ENCODE measurements at places on chromosomes 5 and 9.

DNA sequence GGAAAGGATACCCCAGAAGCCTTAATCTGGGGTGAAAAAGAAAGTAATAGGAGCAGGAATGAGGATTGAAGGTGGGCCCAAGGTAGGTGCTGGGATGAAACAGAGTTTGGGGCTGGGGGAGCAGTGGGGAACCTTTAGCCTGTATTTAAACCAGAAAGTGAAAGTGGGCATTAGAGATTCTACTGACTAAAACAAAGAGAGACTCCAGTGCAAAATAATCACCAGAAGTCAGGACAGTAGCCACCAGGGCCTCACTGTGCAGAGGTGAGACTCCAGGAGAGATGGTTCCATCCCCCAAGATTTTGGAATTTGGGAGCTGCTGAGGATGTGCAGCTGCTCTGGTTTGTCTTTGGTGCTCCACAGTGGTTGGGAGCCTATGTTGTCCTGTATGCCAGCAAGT, 13.1 kb downstream of the DNAJB5 start:
- DNase-seq, result no peak

GRCh38 chr5:1467341-1468246, 22.4 kb upstream of the SLC6A3 start:
- DNase-seq, result no peak

GRCh38 chr5:73093943-73094342, 26.4 kb upstream of the TMEM171 start:
- DNase-seq, result peak; percentile 27

DNA sequence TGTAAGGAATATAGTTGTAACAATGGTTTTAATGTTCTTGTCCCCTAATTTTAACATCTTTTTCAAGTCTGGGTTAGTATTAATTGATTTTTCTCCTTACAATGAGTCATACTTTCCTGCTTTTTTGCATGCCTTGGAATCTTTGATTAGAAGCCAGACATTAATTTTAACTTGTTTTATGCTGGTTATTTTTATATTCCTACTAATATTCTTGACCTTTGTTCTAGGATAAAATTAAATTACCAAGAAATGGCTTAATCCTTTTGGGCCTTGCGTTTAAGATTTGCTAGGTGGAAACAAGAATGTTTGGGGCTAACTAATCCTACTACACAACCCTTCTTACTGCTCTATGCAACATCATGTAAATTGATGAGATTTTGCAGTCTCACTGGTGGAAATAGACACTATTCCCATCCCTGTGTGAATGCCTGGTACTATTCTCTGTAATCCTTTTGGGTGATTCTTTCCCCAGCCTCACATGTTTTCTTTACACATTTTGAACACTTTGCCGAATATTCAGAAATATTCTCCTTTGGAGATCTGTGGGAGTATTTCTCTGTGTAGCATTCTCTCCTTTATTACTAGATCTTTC, 47.2 kb downstream of the ZCCHC7 start:
- no peak for DNase-seq

- DNase-seq, result peak; percentile 54
Observed at GRCh38 chr5:36177715-36178523, 26.0 kb downstream of the SKP2 start.

GRCh38 chr5:14968796-14969195, 97.2 kb upstream of the ANKH start:
- DNase-seq, result no peak

- DNase-seq, result peak; percentile 29
Observed at GRCh38 chr5:170307575-170308465, 10.2 kb upstream of the LCP2 start.

DNA sequence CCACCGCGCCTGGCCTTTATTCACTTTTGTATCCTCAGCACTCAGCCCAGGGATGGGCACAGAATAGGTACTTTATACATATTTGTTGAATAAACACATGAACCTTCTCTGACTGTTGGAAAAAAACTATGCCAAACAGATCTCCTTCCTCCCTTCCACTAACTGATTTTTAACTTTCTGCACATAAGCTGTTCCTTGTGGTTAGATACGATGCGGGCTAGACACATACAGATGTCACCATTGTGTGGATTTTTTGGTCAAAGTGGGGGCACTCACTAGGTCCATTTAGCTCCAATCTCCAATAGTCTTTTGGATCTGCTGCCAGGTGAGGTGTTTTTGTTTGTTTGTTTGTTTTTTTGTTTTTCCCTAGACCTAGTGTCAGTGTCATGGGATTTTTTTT, 5.1 kb downstream of the TEX48 start:
- DNase-seq, result no peak

- DNase-seq, result no peak
Observed at GRCh38 chr5:74201334-74202081, 439.0 kb downstream of the ENC1 start.

DNA sequence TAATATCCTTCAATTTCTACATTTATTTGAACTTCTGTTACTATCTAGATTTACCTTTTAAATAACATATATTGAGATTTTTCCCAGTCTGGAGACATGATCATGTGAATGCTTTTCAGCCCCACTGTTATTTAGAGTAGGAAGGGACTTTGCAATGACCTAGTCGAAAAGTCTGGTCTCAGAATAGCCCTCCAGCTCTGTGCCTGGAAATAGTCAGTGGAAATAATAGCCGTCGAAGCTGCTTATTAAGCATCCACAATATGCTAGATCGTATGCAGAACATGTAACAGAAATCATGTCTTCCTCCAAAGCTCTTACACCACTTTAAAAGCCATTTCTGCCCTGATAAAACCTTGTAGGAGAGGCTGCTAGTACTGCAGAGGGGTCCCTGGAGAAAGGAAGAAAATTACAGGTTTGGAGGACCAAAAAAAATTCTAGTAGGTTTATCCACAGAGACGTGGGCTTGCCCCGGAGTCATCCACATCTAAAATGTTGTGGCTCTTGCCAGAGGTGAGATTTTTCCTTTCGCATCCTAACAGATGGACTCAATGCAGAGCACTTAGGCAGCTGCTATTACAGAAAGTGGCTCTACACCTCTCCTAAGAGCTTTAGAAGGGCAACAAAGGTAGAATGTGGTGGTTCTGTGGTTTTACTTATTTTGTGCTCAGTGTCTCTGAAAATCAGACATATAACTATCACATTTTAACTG, 2.5 kb upstream of the FGF1 start:
- DNase-seq, result no peak

DNA sequence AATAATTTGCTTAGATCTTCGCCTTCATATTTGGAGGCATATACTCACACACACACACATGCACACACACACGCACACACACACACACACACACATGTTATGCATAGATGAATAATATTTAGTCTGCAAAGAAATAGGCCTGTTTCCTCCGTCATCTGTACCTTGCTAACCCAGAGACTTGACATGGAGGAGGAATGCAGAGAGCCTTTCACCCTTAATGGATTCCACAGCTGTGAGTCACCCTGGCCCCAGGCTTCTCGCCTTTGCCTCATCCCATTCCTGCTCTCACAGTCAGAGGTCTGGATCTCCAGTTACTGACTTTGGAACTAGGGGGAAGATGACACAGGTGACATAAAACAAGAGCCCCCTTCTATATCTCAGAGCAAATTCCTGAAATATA, 29.7 kb downstream of the ZNF462 start:
- DNase-seq, result peak; percentile 97

GRCh38 chr9:4717815-4718214, 23.2 kb downstream of the AK3 start:
- DNase-seq, result no peak

DNA sequence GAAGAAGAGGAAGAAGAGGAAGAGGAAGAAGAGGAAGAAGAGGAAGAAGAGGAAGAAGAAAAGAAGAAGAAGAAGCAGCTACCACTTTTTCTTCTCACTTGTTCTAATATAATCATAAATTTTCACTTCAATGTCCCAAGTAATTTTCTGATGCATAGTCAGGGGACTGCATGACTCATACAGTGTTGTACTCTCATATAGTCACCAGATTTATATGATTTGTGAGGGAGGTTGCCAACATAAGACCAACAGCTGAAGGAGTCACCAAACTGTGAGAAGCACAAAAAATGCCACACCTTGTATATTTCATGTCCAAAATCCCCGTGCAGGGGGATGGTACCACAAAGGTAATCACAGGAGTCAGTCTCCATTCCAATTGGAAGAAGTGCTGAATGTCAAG, 32.7 kb upstream of the DMRTA1 start:
- no peak for DNase-seq

DNA sequence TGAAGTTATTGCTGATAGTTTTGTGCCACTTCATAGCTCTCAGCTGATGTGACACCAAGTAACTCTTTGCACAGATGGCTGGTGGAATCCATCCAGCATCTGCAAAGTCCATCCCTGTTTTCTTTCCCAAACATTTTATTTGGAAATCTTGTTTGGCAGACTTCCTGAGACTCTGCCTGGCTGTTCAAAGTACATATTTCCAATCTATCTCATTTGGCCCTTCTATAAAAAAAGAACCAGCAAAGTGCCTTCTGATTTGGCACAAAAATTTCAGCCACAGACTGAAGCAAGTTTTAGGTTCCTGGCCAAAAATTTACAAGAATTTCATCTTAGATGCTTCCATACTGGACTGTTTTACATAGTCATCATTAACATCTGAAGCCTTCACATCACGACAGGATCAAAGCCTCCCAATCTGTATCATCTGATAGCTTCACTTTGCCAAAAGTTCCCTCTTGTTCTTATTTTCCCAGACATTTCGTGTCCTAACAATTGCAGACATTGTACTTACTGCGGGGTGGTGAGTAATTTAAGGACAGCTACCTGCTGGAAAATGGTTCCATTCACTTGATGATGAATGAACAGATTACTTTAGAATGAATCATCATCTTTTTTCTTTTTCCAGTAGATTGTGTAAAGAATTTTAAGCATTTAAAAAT, 377.3 kb downstream of the KIAA0825 start:
- peak; percentile 67 for DNase-seq
